ENCODE measurements at places on chromosomes 4 and X.

DNA sequence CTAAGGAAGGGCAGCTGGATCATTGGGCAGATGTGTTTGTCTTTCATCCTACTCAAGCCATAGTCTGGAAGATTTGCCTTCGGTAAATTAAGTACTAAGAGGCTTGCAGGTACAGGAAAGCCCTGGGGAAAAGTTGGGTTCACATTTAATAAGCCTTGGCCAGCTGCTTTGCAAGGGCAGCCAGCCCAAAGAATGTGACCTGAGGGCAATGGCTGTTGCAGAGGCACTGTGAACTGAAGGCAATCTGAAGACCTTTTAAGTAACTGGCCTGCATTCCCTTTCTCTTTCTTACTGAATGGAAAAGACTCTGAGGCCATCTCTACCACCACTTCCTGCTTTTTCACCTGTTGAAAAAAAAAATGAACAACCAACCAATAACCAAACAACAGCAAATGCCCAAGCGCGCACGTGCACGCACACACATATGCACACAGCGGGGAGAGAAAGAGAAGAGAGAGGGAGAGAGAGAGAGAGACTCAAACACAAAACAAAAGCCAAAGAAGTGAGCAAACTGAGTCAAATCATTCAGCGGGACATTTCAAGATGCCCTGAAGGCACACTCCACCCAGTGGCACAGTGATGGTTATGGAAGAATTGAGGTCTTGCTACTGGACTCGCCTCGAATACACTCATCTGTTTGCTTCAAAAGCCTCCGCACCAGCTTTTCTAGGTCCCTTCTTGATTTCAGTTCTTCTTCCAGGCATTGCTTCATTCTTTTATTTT is 19.6 kb downstream of the CD40LG start:
- H3K36me3 ChIP-seq: peaks cover 75% of the 10 kb centered on the region
- no peaks in the 10 kb centered on the region for H3K27me3 ChIP-seq

DNA sequence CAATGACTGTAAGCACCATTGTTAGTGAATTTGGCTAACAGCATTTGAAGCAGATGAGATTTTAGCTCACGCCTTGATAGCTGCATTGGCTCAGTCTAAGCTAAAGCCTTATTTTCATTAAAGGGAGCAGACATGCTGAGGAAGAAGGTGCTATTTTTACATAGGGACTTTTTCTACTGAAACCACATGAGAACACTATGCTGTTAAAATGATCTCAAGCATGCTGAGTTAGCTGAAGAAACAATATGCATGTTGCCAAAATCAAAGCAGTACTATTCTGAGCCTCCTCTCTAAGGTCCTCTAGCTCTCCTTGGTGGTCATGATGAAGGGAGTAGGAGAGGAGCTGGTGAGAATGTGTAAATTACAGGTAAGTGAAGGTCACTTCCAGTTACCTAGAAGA is 134.4 kb upstream of the JADE1 start:
- no peaks in the 10 kb centered on the region for H3K36me3 ChIP-seq
- H3K27ac ChIP-seq: no peak overlapping the region
- no peak overlapping the region for H3K4me3 ChIP-seq
- H3K4me1 ChIP-seq: no peaks in the 10 kb centered on the region
- no peaks in the 10 kb centered on the region for H3K27me3 ChIP-seq

GRCh38 chrX:46788902-46789301 is 30.0 kb upstream of the SLC9A7 start:
- no peaks in the 10 kb centered on the region for H3K36me3 ChIP-seq
- H3K27me3 ChIP-seq: no peaks in the 10 kb centered on the region
- no peak overlapping the region for H3K4me3 ChIP-seq
- no peak for DNase-seq

GRCh38 chr4:159685340-159686092 is 582.6 kb downstream of the RAPGEF2 start:
- no peak overlapping the region for H3K27ac ChIP-seq
- no peak for DNase-seq
- H3K27me3 ChIP-seq: no peaks in the 10 kb centered on the region
- H3K4me3 ChIP-seq: no peak overlapping the region

DNA sequence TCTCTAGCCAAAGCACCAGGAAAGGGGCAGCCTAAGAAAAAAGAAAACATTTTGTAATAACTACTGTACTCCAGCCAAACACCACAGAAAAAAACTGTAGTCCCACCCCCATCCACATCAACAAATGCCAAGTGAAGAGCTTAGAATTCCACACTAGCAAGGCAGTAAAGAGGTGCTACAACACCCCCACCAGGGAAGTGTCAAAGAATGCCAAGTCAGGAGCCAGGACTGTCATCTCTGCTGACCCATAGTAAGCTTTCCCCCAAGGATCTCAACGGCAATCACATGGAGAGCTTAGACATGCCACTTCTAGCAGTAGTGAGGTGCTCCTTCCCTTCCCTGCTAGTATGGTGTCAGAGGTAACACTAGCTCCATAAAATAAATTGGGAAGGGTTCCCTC is 34.4 kb upstream of the CCDC160 start:
- no peaks in the 10 kb centered on the region for H3K4me1 ChIP-seq
- no peak overlapping the region for H3K4me3 ChIP-seq
- DNase-seq: no peak
- H3K27me3 ChIP-seq: no peaks in the 10 kb centered on the region
- no peak overlapping the region for H3K27ac ChIP-seq
- no peaks in the 10 kb centered on the region for H3K36me3 ChIP-seq

DNA sequence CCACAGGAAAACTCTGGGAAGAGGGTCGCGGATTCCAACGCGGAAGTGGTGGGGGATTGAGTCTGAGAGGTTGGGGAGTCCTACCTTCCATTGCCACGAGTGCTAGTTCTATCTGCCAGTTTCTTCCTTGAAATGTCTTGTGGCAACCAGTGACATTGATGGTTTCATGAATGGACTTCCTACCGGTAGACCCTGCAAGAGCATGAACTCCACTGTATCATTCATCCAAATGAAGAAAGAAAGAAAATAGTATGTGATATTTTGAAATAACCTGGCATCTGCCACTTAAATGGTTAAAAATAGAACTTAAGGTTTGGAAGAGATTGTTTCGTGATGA is 1.1 kb upstream of the SLC10A7 start:
- no peaks in the 10 kb centered on the region for H3K27me3 ChIP-seq
- H3K4me1 ChIP-seq: peaks cover 10% of the 10 kb centered on the region
- DNase-seq: no peak
- peak overlapping the region; percentile 89 for H3K4me3 ChIP-seq
- no peaks in the 10 kb centered on the region for H3K36me3 ChIP-seq
- H3K27ac ChIP-seq: peak overlapping the region; percentile 59

- H3K27me3 ChIP-seq: no peaks in the 10 kb centered on the region
- no peak for DNase-seq
- no peaks in the 10 kb centered on the region for H3K36me3 ChIP-seq
Measured at GRCh38 chr4:177566691-177567090, 124.5 kb upstream of the AGA start.

DNA sequence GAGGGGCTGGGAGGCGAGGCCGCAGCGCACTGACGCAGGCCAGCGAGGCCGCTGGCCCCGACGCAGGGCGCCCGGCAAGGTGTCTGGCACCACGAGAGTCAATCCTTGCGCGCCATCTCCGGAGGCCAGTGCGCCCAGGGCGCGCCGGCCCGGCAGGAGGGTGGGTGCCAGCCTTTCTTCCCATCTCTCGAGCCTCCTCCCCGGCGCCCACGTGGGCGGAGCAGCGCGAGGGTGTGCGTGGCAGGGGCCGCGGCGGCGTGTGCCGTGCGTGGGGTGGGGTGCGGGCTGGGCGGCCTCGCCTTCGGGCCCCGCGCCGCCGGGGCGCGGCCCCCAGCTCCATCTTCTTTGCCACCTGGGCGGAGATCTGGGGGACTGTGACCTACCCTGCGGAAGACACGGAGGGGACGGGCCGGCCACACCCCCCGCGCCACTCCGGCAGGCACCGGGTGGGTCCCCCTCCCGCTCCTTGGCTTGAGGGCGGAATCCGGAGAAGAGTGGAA is 877 bp downstream of the JAKMIP1 start:
- peaks cover 39% of the 10 kb centered on the region for H3K4me1 ChIP-seq
- H3K4me3 ChIP-seq: peak overlapping the region; percentile 57
- H3K36me3 ChIP-seq: peaks cover 1% of the 10 kb centered on the region
- H3K27ac ChIP-seq: no peak overlapping the region
- peaks cover 21% of the 10 kb centered on the region for H3K27me3 ChIP-seq

DNA sequence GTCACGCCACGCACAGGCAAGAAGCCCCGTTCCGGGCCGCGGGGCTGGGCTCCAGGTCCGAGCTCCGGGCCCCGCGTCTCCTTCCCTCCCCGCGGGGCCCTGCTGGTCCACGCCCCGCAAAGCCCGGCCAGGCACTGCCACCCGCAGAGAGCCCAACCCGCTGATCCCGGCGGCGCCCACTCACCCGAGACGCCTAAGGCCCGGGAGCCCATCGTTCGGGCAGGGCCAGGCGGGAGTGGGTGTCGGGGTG is 870 bp downstream of the PDZD4 start:
- no peak overlapping the region for H3K27ac ChIP-seq
- no peak for DNase-seq

DNA sequence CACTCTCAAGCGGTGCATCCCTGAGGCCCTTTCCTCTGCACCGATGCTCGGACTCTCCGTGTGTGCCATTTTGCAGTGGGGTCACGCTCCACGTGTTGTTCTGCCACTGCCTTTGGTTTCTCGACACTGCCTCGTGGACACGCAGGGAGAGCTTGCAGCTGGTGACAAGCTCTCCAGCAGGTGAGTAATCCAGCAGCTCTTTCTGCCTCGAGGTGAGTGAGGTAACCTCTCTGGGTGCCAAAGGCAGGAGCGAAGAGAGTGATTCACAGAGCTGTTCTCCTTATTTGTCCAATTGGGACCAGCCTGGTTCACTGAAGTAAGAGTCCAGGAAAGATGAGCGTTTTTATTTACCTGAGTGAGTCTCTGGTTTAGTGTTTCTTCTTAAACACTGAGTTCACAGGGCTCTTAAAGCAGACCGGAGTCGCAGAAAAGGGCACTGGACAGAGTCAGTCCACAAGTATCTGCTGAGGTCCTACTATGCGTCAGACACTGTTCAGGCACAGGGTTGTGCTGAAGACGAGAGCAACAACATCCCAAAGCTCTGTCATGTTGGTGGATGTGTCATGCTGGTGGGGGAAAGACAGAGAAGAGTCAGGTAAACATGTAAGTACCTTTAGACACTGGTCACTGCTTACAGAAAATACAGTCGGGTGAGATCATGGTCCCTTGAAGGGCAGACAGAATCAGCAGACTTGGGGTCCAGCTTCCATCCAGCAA is 61.8 kb downstream of the FHDC1 start:
- peaks cover 5% of the 10 kb centered on the region for H3K27me3 ChIP-seq
- H3K4me3 ChIP-seq: no peak overlapping the region
- H3K4me1 ChIP-seq: no peaks in the 10 kb centered on the region
- H3K27ac ChIP-seq: no peak overlapping the region

GRCh38 chrX:49876750-49877149 is 2.5 kb upstream of the USP27X start:
- no peak overlapping the region for H3K4me3 ChIP-seq
- peaks cover 28% of the 10 kb centered on the region for H3K4me1 ChIP-seq
- no peaks in the 10 kb centered on the region for H3K27me3 ChIP-seq
- no peaks in the 10 kb centered on the region for H3K36me3 ChIP-seq
- DNase-seq: no peak

GRCh38 chr4:76197031-76197743 is 16.4 kb downstream of the SCARB2 start:
- no peak overlapping the region for H3K4me3 ChIP-seq
- H3K27me3 ChIP-seq: no peaks in the 10 kb centered on the region
- DNase-seq: no peak
- no peak overlapping the region for H3K27ac ChIP-seq

DNA sequence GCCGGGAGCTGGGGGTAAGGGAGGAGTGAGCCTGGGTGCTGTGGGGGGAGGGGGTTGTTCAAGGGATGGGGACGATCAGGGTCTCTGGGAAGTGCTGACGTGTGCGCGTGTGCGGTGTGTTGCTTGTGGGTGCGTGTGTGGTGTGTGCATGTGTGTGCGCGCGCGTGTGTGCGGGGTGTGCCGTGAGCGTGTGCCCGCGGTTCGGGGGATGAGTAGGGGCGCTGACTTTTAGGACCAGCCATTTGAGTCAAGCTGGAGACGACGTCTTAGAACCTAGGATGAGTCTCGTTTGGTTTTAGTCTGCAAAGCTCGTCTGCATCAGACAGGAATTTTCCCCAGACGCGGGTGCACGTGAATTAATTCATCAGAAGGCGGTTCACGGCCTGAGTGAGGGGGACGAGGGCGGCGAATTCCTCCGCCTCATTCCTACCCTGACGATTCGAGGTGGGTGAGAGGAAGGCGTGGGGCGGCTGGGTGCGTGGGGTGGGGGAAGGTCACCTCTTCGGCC is 950 bp upstream of the TMEM271 start:
- H3K27ac ChIP-seq: no peak overlapping the region
- no peak overlapping the region for H3K4me3 ChIP-seq
- peaks cover 52% of the 10 kb centered on the region for H3K27me3 ChIP-seq
- DNase-seq: no peak
- H3K4me1 ChIP-seq: peaks cover 14% of the 10 kb centered on the region
- H3K36me3 ChIP-seq: no peaks in the 10 kb centered on the region

DNA sequence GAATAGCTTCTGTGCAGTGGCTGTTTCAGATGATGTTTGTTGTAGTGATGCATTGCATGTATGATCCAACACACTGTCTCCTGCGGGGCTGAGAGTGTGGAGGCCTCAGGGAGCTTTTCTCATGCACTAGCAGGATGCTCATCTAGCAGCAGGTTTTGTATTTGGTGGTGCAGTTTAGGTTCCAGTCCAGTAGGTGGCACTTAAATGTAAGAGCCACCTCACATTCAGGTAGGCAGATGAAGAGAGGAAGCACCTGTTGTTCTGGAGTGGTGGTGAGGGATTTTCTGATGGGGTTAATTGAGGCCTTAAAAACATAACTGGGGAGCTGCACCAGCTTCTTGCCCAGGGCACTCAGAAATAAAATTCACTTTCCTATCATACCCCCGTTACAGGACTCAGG is 300.9 kb downstream of the SPIN4 start:
- DNase-seq: no peak
- no peaks in the 10 kb centered on the region for H3K36me3 ChIP-seq
- H3K4me1 ChIP-seq: no peaks in the 10 kb centered on the region
- no peaks in the 10 kb centered on the region for H3K27me3 ChIP-seq
- no peak overlapping the region for H3K4me3 ChIP-seq

- H3K27ac ChIP-seq: no peak overlapping the region
- no peaks in the 10 kb centered on the region for H3K27me3 ChIP-seq
- H3K4me1 ChIP-seq: peaks cover 13% of the 10 kb centered on the region
Measured at GRCh38 chr4:52622564-52622963, 36.5 kb downstream of the USP46 start.

DNA sequence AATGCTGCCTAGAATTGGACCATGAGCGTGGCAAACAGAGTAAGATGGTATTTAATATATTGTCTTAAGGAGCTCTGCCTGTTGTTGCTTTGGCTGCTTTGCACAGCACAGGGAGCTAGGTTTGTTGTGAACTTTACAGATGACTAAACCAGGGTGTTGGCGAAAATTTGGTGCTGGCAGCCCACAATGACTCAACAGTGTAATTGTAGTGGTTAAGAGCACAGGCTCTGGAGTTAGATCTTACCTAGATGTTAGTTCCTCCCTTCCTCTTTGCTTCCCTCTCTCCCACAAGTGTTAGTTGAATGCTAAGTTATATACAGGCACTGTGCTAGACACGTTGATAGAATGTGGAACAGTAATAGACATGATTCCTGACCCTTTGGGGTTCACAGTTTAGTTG is 128.9 kb upstream of the TRPC5 start:
- no peak overlapping the region for H3K4me3 ChIP-seq
- no peak overlapping the region for H3K27ac ChIP-seq
- H3K4me1 ChIP-seq: no peaks in the 10 kb centered on the region
- no peaks in the 10 kb centered on the region for H3K36me3 ChIP-seq
